ENCODE measurements at places on chromosomes 2 and 18.

- no peak for DNase-seq
These were observed 52.1 kb downstream of the PSTPIP2 start for GRCh38 chr18:46019936-46020335.

DNA sequence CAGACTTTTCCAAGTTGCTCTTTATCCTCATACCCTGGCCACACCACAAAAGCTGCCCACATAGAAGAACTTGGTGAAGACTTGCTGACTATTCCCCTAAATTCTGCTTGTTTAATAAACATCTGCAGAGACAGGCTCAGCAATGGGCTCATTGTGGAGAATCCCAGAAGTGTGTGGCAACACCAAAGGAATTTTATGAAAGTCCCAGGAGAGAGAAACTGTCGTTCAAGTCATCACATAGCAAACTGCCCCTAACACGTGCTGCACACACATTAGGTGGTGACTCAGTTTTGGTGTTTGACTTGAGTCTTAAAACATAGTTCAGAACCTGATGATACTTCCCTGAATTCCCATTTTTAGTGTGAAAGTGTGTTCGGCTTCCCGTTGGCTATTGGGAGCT is 38.6 kb downstream of the CYP1B1 start:
- no peak for DNase-seq

DNA sequence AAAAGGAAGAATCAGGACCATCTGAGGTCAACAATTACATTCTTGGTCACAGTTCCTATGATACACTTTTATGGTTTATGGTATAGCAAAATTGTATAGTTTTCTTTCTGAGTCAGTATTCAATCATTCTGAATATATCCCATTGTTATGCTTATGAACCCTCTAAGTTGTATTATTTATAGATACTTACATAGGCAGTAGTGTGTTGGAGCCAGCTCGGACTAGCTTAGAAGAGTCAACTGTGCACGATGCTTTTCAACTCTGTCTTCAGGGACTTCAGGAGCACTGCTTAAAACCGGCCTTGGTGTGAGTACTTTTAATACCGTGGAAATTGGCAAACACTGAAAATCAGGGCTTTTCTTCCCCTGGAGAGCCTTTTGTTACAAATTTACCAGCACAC is 215.7 kb downstream of the IKZF2 start:
- DNase-seq: no peak

DNA sequence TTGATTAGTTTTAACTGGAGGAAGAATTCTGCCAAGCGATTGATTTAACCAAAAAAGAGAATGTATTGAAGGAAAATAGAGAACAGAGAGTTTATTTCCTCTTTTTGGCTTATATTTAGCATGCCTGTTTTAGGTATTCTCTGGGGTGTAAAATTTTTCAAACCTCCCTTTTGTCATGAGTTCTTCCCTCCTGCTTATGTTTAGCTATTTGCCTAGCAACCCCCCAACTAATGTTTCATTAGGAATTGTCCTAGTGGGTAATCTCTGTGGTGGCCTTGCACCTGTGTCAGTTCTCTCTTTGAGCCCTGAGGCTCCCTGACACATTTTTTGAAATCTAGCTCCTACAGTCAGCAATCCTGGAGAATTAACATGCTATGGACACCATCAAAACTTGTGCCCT is 12.5 kb upstream of the REG1B start:
- DNase-seq: no peak

DNA sequence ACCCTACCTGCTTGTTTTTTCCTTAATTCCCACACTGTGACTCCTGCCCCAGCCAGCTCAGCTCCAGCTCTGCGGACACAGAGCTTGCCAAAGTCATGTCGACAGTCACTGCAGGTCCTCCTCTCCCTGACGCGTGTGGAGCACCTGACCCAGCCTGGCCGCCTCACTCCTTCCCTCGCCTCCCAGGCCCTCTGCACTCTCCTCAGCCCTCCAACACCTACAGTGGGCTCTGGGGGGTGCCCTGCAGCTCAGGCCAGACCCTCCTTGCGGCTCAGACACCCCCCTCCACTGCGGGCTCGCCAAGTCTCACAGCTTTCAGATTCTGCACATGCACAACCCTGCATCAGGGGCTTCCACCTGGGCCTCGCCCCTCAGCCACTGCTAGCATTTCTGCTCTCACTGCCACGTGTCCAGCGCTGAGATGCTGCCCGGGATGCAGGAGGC is 68.3 kb downstream of the NDUFA10 start:
- DNase-seq: no peak

DNA sequence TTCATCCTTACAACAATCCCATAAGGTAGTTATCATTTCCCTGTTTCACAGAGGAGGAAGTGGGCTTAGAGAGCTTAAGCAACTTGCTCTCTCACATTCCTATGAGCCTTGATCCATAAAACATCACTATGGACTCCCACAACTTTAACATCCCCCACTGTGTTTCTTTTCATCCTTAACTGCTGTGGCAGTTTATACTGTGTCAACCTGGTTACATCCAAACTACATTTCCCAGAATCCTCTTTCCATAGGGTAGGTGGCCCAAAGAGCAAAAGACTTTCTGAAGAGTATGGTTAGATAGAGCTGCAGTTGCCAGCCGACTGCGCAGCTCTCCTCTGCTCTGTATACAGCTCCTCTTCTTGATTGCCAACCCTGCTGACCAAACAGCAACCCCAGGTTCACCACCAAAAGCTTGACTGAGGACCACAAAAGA is 22.5 kb downstream of the MAP3K2 start:
- DNase-seq: no peak

GRCh38 chr2:138742441-138743057 is 37.6 kb downstream of the NXPH2 start:
- DNase-seq: no peak

DNA sequence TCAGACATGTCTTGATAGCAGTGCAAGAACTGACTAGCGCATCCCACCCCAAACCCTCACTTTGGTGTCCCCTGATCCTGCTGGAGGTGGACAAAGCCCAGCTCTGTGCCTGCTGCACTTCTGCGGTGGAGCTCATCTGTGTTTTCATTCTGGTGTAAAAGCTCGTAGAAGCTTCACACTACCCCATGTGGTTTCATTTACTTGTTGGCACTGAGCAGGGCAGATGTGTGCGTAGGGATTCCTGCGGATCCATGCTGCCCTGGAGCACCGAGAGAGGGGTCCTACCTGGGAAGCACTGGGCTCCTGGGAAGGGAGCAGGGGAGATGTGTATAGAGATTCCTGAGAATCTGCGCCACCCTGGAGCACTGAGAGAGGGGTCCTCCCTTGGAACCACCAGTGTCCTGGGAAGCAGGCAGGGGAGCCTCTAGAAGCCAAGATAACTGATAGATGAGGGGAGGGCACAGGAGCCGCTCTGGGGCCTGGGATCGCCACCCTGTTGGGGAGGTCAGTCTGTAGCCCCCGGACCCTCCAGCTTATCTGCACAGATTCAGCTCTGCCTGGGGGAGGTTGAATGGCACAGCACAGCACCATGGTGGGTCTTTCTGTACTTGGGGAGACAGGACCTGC is 106.9 kb upstream of the OTOS start:
- DNase-seq: peak; percentile 11

DNA sequence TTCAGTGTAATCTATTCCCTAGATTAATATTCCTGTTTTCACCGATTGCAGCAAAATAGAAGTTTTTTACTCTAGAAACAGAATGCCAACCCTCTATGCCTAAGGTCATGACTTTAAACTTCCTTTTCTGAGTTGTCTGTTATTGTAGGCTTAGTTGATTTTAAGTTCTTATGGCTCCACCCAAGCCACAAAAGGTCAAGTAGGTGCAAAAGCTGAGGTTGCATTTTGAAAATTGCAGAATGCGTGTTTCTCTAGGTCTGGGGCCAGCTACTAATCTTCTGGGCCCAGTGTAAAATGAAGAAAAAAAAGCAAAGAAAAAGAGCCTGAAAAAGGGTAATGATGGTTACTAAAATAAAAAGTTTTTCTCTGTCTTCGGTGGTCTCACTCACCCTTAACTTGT is 635.7 kb upstream of the FAM98A start:
- no peak for DNase-seq

- DNase-seq: no peak
These were observed 95.1 kb downstream of the MRO start for GRCh38 chr18:50724751-50725151.

DNA sequence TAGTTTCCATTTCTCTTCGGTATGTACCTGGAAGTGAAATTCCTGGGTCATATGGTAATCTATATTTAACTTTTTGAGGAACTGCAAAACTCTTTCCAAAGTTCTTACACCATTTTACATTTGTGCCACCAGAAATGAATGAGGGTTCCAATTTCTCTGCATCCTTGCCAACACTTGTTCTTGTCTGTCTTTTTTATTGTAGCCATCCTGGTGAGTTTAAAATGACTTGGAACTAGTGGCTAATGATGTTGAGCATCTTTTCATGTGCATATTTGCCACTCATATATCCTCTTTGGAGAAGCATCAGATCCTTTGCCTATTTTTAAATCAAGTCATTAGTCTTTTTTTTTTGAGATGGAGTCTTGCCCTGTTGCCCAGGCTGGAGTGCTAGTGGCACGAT is 59.4 kb downstream of the MALT1 start:
- DNase-seq: no peak

- DNase-seq: no peak
These were observed 161.9 kb upstream of the SIX2 start for GRCh38 chr2:45171136-45171501.

GRCh38 chr2:158890296-158890905 is 78.0 kb upstream of the TANC1 start:
- DNase-seq: no peak

- no peak for DNase-seq
These were observed 84.6 kb downstream of the TMEM237 start for GRCh38 chr2:201558665-201559064.

GRCh38 chr18:31045599-31045998 is 3.1 kb upstream of the DSC3 start:
- DNase-seq: no peak

Data from fibroblast of the aortic adventitia (primary cell).